KBM-7 (cell line): ENCODE measurements at places on chromosomes 2 and 18.

- DNase-seq: no peak
Measured at GRCh38 chr18:50465211-50466153, 90.6 kb downstream of the SKA1 start.

DNA sequence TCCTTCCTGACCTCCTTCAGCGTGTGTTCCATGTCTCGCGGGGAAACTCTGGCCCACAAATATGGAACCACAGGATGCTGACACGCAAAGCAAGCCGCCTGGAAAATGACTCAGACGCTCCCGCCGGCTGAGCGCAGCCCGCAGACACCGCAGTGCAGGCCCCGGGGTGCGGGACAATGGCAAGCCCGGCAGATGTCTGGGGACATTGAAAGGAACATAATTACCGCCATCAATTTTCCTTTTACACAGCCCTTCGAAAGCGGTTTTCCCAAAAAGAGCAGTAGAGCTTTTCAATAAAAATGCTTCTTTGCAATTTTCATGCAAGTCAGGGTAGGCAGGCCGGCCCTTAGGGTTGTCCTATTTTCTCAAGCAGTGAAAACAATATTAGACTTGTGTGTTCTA lies 159.2 kb upstream of the SH3BP4 start:
- no peak for DNase-seq

DNA sequence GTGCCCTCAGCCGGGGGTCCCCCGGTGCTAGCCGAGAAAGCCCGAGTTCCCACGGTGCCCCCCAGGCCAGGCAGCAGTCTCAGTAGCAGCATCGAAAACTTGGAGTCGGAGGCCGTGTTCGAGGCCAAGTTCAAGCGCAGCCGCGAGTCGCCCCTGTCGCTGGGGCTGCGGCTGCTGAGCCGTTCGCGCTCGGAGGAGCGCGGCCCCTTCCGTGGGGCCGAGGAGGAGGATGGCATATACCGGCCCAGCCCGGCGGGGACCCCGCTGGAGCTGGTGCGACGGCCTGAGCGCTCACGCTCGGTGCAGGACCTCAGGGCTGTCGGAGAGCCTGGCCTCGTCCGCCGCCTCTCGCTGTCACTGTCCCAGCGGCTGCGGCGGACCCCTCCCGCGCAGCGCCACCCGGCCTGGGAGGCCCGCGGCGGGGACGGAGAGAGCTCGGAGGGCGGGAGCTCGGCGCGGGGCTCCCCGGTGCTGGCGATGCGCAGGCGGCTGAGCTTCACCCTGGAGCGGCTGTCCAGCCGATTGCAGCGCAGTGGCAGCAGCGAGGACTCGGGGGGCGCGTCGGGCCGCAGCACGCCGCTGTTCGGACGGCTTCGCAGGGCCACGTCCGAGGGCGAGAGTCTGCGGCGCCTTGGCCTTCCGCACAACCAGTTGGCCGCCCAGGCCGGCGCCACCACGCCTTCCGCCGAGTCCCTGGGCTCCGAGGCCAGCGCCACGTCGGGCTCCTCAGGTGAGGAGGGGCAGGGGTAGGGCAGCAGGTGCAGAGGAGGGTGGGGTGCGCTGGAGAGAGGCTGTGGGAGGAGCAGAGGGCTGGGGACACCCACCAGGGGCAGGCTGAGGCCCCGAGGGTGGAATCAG lies 14.1 kb upstream of the GMPPA start:
- DNase-seq: no peak

DNA sequence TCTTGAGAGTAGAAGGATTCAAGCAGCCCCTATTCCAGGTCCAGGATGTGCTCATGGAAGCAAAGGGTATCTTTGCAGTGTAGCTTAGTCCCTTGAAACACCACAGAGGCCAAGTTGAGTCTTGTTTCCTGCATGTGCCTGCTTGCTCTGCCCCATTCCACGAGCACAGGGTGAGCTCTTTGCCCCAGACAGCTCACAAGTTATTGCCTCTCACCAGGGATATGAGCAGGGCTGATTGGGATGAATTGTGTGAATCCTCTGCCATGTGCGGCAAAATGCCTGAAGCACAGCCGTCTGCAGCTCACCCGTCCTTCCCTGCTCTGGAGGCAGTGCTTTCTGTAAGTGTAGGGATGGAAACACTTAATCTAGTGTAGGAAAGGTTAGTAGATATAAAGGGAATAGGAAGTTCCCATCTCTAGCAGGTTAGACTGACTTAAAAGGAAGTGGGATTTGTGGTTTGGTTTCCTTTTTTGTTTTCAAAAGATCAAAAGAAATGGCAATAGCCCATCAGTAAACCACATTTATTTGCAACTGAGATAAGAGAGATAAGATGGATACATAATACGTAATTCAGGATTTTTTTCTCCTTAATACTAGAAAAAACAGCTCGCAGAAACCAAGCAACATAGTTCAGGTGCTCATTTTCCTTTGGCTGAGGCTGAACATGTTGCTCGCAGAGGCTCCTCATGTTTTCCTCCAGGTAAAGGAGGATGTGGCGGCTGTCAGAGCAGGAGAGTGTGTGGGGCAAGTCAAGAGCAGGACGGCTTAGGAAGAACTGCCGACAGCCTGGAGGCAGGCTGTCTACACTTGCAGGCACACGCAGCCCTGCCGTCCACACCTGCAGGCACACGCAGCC lies 41.4 kb downstream of the TMEM182 start:
- peak; percentile 56 for DNase-seq

GRCh38 chr2:3645745-3646389 lies 12.1 kb upstream of the ALLC start:
- no peak for DNase-seq

GRCh38 chr2:172445851-172446250 lies 18.5 kb downstream of the ITGA6 start:
- DNase-seq: no peak

DNA sequence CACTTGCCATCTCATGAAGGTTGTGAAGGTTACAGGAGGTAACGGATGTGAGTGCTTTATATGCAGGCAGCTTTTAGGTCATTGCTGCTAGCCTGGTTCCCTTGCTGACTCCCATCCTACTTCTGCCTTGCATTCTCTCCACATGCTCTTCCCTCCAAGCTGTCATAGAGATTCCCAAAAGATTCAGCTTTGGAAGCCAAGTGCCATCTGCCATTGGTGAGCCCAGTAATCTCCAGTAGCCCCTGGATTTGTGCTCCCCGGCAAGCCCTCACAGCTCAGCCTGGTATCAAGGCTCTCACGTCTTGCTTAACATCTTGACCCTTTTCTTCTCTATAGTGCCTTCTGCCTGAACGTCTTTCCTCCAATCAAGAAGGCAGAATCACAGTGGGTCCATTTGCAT lies 61.6 kb downstream of the MYT1L start:
- DNase-seq: no peak

- DNase-seq: no peak
Measured at GRCh38 chr2:107411267-107411666, 415.4 kb upstream of the RGPD4 start.

DNA sequence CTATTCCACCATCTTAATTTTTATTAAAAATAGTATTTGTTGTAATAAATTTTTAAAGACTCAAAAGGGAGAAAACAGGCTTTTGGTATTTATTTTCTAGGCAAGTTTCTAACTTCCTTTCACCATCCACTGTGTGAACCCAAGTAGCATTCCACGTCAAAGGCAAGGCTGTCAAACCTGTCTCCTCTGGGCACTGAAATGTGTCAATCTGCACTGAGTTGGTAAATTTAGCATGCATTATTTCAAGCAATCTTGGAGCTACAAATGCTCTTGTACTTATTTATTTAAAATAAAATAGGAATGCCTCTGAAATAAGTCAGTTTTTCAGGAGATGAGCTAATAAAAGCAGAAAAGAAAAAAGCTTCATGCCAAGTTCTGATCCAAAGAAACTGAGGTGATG lies 130.9 kb upstream of the CNTNAP5 start:
- no peak for DNase-seq

GRCh38 chr2:42035241-42035640 lies 12.6 kb upstream of the PKDCC start:
- DNase-seq: no peak

DNA sequence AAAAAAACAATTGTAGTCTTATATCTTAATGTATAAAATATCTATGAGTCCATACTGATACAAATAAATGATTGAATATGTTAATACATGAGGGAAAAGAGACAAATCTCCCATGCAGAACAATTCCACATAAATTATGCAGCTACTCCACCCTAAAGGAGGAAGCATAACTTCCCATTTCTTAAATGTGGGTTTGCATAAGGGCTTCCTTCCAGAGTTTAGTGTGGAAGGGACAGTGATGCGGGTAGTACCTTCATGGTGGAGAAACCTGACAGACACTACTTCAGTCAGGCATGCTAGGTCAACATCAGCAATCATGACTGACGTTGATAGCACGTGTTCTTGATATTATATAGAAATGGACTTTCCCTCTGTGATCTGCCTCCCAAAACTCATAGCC lies 146.9 kb upstream of the STON1 start:
- peak; percentile 52 for DNase-seq

DNA sequence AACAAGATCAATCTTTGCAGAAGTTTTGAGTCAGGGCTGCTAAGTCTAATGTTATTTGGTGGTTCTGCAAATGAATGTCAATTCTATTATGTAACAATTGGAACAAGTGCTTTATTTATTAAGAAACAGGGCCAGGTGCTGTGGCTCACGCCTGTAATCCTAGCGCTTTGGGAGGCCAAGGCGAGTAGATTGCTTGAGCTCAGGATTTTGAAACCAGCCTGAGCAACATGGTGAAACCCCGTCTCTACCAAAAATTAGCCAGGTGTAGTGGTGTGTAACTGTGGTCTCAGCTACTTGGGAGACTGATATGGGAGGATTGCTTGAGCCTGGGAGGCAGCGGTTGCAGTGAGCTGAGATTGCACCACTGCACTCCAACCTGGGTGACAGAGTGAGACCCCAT lies 13.2 kb upstream of the RNF103 start:
- DNase-seq: no peak

GRCh38 chr2:235219048-235219447 lies 267.2 kb downstream of the SH3BP4 start:
- DNase-seq: no peak

DNA sequence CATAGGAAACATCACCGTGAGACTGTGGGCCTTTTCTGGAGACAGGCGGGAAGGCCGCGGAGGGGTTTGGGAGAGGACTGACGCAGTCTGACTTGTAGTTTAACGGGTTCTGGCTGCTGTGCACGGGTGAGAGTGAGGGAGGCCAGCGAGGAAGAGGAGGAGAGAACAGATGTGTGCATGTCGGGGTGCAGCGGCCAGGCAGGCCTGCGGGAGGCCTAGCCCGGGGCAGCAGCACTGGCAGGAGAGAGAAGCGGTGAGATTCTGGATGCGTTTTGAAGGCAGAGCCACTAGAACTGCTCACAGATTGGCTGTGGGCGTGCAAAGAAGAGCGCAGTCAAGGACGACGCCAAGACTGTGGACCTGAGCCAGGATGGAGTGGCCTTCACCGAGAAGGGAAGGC lies 53.9 kb downstream of the PTGR3 start:
- no peak for DNase-seq

GRCh38 chr18:54964741-54965140 lies 5.5 kb upstream of the CCDC68 start:
- no peak for DNase-seq

DNA sequence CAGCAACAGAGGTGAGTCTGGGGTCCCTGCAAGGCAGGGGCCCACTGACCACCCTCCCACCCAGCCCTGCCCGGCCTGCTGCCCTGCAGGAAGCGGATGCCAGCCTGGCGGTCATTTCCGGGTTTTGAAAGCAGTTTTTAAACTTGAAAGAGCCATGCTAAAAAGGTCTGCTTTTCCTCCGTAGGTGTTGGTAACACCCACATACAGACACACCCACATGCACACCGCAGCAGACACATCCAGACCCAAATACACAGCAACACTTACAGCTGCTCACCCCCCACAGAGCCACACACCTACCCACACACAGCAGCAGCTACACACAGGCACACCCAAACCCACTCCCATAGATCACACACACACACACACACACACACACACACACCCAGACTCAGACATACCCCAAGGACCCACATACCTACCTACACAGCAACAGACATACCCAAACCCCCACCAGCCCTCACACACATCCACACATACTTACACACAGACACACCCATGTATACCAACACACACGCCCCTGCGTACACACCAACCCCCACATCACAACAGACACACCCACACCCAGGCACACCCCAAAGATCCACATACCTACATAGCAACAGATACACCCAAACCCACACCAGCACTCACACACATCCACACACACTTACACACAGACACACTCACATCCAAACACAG lies 7.6 kb downstream of the ZFP36L2 start:
- DNase-seq: peak; percentile 79

GRCh38 chr2:217568289-217568971 lies 434.4 kb downstream of the TNS1 start:
- no peak for DNase-seq

DNA sequence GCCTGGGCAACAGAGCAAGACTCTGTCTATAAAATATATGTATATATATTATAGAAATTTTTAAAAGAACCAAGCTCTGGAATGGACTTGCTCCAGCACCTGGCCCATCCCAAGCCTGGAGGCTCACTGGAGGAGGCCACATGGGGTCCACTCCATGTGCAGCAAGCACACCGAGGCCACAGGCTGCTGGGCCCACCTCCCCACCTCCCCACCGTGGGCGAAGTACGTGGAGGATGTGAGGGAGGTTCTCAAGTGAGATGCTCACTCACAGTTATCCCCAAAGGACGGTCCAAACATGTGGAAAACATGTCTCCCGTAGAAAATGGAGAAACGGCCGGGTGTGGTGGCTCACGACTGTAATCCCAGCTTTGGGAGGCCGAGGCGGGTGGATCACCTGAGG lies 13.9 kb upstream of the RAB17 start:
- DNase-seq: no peak

GRCh38 chr18:23479829-23480505 lies 23.3 kb upstream of the RMC1 start:
- DNase-seq: peak; percentile 74

DNA sequence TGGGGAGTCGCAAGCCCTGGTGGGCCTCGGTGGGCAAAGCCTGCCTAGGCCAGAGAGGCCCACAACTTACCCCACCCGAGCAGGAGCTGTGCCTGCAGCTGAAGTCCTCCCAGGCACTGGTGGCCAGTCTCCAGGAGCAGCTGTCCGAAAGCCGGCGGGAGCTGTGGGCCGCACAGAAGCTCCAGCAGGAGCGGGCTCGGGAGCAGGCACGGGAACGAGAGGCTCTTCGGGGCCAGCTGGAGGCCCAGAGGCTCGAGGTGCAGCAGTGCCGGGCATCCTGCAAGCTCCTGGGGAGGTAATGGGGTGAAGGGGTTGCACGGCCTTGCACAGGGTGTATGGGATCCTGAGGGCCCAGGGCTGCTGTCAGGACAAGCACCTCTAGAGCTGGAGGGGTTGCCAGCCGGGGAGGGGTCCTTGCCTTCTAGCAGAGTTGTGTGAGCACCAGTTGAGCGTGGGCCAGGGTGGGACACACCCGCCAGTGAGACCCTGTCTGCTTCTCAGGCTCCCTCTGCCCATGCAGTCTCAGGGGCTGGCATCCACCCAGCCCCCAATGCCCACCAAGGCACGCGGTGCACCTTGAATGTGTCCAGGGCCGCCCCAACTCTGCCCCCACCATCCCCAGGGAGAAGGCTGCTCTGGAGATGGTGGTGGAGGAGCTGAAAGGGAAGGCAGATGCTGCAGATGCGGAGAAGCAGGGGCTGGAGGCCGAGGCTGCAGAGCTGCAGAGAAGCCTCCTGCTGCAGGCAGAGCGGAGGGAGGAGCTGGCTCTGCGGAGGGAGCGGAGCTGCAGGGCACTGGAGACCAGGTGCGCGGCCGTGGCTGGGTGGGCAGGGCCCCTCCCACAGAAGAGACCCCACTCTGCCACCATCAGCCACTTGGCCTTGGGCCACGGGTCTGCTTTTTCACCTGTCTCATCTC lies 27.2 kb downstream of the CROCC2 start:
- DNase-seq: no peak

GRCh38 chr2:18154812-18155211 lies 276.3 kb downstream of the KCNS3 start:
- no peak for DNase-seq
